D341Med (cell line): ENCODE measurements at places on chromosomes 5 and 9.

GRCh38 chr5:159438092-159438491 lies 107.8 kb upstream of the IL12B start:
- no peak for DNase-seq

- no peak for DNase-seq
Measured at GRCh38 chr5:159531554-159532105, 201.3 kb upstream of the IL12B start.

DNA sequence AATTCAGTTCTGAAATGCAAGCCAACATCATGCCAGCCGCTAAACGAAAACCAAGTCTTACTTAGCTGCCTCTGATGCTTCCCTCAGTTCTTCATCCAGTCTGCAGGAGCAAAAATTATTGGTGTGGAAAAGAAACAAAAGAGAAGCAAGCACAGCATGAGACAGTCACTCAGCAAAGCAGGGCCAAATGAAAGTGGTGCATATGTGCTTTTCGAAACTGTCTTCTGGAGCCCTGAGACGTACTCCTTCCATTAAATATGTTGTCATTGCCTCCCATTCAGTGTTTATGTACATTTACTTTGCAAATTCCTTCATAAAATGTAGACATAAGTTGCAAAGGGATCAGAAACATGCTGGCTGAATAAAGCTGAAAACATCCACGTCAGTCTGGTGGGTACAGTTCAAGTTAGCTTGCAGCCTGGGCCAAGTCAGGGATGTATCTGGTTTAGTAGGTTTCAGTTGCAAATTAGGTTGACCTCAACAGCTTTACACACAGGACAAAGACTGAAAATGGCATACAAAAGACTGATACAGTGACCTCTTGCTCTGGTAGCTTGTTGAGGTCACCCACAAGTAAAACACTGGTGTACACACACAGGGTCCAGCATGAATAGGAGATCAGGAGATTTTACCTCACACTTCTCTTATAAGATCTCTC lies 139.7 kb upstream of the PCA3 start:
- no peak for DNase-seq

DNA sequence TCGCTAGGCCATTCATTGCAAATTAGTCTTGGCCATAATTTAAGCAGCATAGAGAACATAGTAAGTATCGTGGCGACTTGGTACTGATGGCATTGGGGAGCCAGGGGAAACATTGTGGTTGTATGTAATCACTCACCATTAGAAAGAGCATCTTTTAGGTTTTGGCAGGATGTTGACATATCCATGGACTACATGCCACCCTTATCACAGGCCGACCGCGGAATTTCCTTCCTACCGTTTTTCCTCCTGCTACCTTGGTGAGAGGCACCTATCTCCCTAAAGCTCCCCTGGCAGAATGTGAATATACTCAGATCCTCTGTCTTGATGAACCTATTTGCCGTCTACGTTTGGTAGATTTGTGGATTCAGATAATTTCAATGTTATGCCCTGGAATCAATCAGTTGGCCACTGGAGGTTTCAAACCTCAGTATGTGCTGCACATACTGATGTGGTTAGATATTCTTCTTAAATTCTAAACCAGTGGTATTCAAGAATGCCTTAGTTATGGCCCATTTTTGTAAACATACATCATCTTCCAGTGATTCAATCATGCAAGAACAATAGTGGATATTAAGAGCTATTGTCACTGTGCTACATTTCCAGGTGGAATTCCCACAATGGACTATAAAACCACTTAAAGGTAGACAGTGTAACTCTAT lies 271.0 kb upstream of the HAPLN1 start:
- DNase-seq = no peak

- DNase-seq = no peak
Measured at GRCh38 chr9:120465685-120466407, 114.1 kb downstream of the CDK5RAP2 start.
